BE2C (cell line): ENCODE measurements at places on chromosomes 5 and 9.

- DNase-seq: no peak
Measured at GRCh38 chr9:96140296-96141127, 161.5 kb downstream of the HSD17B3 start.

DNA sequence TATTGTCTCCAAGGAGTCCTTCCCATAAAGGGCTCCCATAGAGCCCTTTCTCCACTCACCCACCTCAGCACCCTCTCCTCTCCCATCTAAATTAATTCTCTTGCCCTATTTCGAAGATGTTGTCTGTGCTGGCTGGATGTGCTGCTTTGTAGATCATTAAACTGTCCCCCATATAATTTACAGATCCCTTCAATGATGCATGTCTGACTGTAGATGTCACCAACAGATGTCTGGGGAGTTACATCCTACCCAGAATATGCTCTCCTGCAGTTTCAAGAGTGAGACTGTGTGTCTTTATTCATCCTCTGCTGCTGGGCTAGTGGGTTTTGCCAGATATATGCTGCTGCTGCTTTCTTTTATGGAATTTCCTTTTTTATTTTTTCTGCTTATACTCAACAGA lies 351.2 kb downstream of the MLLT3 start:
- DNase-seq: no peak

- peak; percentile 43 for DNase-seq
Measured at GRCh38 chr5:173984218-173984617, 4.8 kb upstream of the C5orf47 start.

- DNase-seq: no peak
Measured at GRCh38 chr5:119333421-119333851, 22.4 kb upstream of the TNFAIP8 start.

GRCh38 chr5:18461766-18462165 lies 827.5 kb downstream of the TAF11L14 start:
- no peak for DNase-seq

- no peak for DNase-seq
Measured at GRCh38 chr5:38846379-38847011, 683 bp downstream of the OSMR start.

DNA sequence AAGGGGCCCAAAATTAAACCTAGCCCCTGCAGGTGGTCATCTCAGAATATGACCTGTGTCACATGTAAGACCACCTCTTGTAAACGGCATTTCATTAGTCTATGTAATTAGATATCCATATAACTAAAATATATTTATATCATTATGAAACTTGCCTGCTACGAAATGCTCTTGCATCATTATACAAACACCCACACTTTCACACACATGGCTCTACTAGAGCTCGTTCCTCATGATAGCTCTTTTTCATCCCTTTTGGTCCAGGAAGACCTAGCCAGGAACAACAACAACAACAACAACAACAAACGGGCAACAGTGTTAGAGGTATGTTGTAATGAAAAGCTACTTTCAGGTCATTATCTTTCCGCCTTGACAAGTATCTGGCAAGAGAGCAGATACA lies 58.6 kb downstream of the LHFPL2 start:
- no peak for DNase-seq

- DNase-seq: no peak
Measured at GRCh38 chr5:163607256-163607655, 101.8 kb downstream of the MAT2B start.

- DNase-seq: no peak
Measured at GRCh38 chr9:13485068-13485596, 205.6 kb upstream of the MPDZ start.

GRCh38 chr5:35408146-35408545 lies 177.9 kb upstream of the PRLR start:
- DNase-seq: no peak

DNA sequence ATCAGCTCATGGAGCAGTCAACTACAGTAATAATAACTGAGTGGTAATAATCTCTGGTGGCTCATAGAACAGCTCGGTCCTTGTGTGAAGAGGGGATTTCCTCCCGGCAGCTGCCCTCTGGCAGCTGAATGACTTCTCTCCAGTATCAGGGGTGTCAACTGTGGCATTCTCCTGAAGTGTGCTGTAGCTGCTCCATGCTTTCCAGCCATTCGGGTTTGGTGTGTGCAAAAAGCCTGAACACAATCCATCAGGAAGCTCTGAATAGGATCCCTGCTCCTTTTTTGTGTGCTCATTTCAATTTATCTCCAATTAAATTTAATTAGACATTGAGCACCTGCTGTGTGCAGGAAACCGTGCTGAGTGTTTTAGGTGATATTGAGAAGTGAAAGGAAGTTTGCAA lies 59.8 kb upstream of the BARX1 start:
- no peak for DNase-seq

GRCh38 chr5:3321923-3322322 lies 273.7 kb upstream of the IRX1 start:
- DNase-seq: no peak

GRCh38 chr5:100890461-100891008 lies 12.5 kb downstream of the ST8SIA4 start:
- DNase-seq: no peak

- no peak for DNase-seq
Measured at GRCh38 chr5:125848751-125849150, 574.5 kb upstream of the GRAMD2B start.

GRCh38 chr9:20353931-20354652 lies 268.2 kb downstream of the MLLT3 start:
- DNase-seq: no peak

DNA sequence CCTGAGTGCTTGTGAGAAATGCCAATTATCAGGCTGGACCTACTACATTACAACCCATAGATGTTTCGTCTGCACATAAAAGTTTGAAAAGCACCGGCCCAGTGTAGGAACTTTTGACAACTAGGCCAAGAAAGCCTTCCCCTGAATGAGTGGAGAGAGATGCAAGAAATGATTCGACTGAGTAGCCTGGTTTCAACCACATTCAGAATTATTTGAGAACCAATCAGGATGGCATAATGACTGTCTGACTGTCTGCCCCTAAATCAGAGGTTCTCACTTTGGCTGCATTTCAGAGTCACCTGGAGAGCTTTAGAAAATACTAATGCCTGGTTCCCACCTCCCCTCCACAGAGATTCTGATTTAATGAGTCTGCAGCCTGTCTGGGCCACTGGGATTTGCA lies 61.1 kb downstream of the FRMD3 start:
- no peak for DNase-seq

- DNase-seq: no peak
Measured at GRCh38 chr9:85212887-85213286, 528.9 kb downstream of the AGTPBP1 start.

- no peak for DNase-seq
Measured at GRCh38 chr5:66540078-66540477, 56.1 kb upstream of the MAST4 start.

- no peak for DNase-seq
Measured at GRCh38 chr9:69471433-69471832, 146.4 kb downstream of the ENTREP1 start.

- no peak for DNase-seq
Measured at GRCh38 chr5:122963305-122963704, 73.2 kb downstream of the PPIC start.

DNA sequence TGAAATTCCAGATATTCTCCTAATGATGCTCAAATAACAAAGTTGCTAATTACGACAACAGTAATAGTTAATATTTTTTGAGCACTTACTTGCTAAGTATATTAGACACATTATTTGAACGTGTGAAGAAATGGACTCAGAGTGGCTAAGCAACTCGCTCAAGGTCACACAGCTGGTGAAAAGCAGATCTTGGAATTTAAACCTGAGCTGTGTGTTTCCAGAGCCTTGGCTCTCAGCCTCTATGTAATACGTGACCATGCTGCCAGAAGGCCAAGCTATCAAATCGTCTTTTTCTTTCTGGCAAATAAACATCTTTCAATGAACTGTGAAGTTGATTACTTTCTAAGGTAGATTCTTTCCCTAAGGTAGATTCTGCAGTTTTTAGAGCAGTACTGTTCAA lies 61.6 kb downstream of the KCTD16 start:
- no peak for DNase-seq

DNA sequence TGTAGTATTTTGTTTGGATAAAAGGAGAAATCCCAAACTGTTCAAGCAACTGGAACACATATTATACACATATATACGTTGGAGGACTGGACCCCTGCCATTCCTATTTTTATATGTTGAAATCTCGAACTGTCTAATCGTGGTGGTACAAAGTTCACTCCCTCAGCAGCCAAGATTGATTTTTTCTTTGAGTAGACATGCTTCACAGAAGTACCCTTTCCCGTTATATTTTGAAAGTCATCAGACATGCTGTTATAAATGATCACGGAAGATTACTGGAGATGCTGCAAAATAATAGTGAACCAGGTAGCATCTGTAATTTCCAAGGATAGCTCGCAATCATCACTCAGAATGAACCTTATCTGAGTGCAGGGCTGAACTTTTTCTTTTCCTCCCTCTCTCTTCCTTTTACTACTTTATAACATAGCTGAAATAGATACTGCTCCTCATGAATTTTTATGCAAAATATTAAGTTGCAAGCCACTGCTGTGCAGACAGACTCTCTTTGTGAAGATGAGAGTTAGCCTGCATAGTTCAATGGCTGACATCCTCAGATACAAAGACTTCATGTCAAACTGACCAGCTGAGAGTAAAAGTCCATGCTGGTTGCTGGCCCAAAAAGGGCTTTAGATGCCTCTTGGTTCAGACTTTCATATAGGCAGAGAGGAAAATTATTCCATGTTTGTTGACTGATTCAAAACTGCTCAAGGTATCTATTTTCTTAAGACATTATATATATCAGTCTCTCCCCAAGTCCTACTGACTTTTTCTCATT lies 451.9 kb downstream of the TMEM38B start:
- DNase-seq: no peak

DNA sequence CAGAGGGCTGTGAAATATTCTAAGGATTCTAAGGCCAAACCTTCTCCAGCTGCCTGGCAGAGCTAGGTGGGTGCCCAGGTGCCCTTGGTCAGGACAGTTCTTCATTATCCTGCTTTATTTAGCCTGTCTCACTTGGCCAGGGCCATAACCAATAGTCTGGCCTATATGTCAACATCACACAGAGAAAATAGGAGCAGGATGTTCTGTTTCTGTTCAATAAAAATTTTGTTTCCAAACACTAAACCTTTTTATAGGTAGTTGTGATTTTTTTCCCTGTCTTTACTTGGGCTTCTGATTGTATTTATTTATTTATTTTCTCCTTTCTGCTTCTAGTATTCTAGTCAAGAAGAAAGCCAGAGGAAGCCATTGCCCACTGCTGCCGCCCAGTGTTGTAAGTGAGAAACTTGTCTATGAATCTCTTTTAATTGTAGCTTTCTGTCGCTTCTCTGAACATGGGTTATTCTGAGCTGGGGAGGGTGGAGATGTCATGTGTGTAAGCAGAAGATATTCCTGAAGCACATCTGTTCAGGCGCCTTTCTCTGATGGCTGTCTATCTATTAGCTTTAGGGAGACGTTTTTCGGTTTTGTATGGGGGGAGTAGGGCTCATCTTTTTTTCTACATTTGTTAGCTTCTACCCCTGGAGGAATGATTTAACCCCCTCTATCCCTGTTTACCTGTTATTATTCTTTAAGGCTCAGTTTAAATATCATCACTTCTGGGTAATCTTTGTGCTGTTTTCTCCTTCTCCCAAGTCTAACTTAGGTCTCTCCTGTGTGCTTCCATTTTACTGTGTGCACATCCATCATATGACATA lies 97.1 kb downstream of the UNC13B start:
- peak; percentile 72 for DNase-seq
